Retina (tissue), 1 donor: ENCODE measurements at places on chromosomes 6 and 20.

GRCh38 chr6:130426066-130426721 is 60.4 kb downstream of the TMEM200A start:
- DNase-seq, result no peak

DNA sequence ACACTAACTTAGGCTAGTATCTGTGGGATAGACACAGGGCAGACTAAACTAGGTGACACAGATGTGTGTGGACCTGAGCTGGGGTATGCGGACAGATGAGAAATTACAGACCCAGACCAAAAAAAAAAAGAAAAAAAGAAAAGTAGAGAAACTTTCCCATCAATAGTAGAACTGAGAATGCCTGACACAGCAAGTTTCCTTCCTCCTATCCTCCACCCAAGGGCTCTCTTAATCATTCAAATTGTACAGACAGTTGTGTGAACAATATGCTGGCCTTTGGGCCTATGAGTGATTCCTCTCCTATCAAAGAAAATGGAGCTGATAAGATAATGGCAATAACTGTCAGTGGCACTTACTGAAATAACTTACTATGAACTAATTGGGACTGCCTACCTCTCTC is 226.7 kb upstream of the PRDM1 start:
- DNase-seq, result no peak

- DNase-seq, result no peak
Measured at GRCh38 chr6:39791311-39791710, 865 bp upstream of the DAAM2 start.

- no peak for DNase-seq
Measured at GRCh38 chr20:1173698-1174097, 11.1 kb downstream of the TMEM74B start.

GRCh38 chr6:51578362-51578761 is 509.1 kb downstream of the PKHD1 start:
- no peak for DNase-seq

- DNase-seq, result no peak
Measured at GRCh38 chr20:1010659-1011058, 8.5 kb upstream of the RSPO4 start.

DNA sequence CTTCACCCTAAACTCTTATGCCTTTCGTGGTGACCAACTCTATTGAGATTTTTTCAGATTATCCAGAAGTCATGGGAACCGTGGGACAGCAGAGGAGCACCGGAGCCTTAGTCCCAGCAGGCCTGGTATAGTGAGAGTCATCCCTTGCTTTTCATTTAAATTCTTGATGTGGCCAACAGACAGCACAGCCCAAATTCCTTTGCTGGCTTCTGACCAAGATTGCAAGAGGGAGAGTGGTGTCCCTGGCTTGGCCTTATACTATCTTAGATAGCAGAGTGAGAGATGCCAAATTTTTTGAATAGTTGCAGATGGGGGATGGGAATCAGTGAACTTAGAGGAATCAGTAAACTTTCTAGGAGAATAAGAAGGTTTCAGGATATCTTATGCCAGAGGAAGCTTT is 7.8 kb downstream of the STX11 start:
- DNase-seq, result no peak

- DNase-seq, result no peak
Measured at GRCh38 chr6:9028086-9028485, 592.7 kb upstream of the SLC35B3 start.
